ENCODE measurements at places on chromosomes 16 and 17. TPM values are rescaled to one million over a fixed set of nuclear protein-coding genes. Genes with fewer than 3 reads are reported as not detected.

The DHX40 gene
- total RNA-seq = 62.6 TPM

DNA sequence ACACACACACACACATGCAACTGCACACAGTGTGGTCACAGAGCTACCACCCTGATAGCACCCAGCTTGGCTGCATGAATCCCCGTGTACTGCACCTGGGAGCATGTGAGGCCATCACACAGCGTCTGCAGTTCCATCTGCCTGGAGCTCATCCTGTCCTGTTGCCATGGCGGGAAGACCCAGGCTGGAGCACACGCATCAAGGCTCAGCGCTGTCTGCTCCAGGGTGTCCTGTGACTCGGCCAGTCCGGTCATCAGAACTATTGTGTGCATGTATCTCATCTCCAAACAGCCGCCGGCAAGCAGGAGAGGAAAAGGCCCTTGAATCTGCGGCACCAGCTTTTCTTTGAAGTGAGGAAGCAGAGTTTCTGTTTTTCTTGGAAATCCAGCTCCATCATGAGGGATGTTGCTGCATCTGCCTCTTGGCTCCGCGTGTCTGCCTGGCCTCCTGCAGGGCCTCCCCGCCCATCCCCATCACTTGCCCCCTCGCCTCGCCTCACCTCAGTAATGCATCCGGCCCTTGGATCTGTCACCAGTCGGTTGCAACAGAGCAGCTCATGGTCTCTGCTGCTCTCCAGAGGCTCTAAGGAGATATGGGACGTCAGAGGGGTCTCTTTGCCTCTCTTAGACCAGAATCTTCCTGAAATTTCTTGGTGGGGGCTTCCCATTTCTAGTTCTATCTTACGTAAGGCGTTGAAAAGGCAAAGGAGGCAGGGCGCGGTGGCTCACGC is 23.7 kb downstream of the CACNG4 start:
- no peak for DNase-seq

The ZNF276 gene
- total RNA-seq = 137 TPM

The MFAP4 gene
- total RNA-seq = not detected

DNA sequence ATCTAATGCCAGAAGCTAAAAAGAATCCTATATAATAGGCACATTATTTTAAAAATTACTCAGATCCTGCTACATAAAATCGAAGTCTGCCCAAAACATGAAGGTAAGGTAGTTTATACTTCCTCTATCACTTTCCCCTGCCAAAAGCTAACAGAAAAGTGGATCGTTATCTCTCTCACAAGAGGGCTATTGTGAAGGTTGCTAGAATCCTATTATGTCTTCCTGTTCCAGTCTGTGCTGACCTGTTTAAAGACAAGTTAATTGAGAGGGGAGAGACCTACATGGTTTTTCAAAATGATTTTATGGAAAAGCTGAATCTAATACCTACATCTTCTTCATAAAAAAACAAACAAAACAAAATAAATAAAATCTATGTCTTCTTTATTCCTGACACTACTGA is 1410.9 kb upstream of the CDH8 start:
- DNase-seq = no peak

DNA sequence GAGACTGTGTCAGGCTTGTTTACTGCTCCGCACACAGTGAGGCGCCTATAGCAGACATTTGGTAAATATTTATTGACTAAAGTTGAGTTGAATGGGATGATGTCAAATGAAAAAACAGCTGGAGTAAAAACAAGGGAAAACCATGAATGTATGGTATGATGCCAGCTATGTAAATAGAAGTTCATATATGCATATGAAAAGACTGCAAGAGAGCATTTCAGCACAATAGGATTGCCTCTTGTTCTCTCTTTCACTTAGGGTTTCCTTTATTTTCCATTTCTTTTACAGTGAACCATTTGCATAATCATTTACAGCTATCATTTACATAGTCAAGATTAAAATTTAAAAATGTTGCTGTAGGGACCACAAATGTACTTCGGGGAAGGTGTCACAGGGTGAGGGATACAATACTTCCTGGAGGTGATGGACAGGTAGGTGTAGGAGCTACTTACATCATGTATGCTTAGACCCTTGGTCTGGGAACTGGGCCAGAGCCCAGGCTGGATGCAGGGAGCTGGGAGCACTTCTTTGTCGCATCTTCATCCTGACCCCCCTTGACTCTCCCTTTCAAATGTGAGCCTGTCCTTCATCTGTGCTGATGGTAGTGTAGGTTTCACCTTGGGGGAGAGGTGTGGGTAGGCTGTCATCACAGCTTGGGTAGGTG is 113.3 kb downstream of the UTP18 start:
- DNase-seq = no peak

The ZNF174 gene
- 5.7 TPM for total RNA-seq

DNA sequence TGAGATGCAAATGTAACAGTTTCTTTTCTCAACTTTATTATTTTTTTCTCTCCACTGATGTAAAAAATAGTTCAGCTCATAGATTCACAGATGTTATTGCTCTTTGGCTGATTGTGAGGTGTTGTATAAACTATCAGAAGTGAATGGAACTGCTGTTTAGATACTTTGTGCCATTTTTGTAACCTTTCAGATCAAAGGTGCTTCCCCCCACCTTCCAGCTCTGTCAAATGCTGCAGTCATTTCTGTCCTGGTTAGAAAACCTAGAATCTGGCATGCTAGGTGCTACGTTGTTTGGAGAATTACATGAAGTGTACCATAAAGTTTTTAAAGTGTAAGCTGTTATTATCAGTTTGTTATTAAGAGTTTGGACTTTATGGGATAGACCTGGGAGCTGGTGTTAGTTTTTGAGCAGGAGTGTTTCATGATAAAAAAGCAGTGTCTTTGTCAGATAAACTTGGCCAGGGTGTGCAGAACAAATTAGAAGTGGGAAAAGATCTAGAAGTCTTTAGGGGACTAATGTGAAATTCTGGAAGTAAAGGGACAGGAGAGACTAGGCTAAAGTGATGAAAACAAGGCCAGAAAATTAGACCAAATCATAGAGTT is 1.8 kb upstream of the WIPI1 start:
- no peak for DNase-seq

The CTRB1 gene
- not detected for total RNA-seq

DNA sequence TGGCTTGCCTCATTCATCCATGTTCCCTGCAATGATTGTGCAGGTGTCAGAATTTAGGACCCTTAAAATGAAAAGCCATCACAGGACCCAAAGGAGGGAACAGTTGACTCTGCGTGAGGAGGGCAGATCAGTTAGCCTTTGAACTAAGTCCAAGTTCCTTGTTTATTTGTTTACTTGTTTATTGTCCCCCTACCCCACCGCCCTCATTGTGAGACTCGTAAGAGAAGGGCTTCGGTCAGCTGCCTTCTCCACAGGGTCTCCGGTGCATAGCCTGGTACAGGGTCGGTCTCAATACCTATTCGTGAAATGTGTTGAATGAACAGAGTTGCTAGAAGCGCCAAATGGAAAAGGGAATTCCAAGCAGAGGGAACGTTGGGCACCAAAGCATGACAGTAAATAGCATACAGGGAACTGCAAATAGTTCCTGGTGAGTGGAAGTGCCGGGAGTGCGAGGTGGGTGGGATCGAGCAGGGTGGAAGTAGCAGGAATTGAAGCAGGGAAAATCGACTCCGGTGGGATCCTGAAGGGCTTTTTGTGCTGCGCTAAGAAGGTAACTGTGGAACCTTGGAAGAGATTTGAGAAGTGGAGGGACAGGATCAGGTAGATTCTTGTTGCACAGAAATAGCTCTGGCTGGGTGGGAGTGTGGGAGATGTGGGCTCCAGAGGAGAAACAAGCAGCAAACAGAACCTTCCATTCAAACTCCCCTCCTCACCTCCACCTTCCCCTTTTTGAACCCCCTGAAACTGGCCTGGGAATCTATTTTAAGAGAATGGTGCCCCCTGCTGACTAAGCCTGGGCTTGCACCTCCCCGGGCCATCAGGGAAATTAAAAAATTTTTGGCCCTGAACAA is 12.7 kb downstream of the SLC35B1 start:
- peak; percentile 80 for DNase-seq

GRCh38 chr17:33981711-33982601 is 273.1 kb upstream of the CCL2 start:
- DNase-seq = no peak

GRCh38 chr17:19725486-19725885 is 9.1 kb upstream of the SLC47A2 start:
- peak; percentile 35 for DNase-seq

The RNF227 gene
- total RNA-seq = 3.2 TPM

GRCh38 chr17:80804466-80804865 is 187.2 kb upstream of the CHMP6 start:
- DNase-seq = no peak

- peak; percentile 39 for DNase-seq
These were observed 598 bp downstream of the INPP5K start for GRCh38 chr17:1515640-1516387.

DNA sequence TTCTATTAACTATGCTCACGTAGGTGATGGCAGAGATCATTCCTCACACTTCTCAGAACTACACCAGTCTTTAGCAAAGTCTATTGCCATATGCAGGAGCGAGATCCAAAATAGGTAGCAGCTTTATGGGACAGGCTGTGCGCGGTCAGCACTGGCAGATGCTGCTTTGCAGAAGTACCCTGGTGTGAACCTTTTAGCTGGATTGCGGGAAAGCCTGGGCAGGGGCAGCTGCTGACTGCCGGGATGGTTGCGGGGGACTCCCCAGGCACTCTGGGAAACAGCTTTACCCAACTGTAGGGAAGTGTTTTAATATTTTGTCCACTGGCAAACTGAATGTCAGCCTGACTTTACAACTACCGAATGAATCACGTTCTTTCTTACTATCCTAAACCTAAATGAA is 251.3 kb downstream of the HS3ST3A1 start:
- DNase-seq = no peak

The CXCL16 gene
- 25.8 TPM for total RNA-seq

GRCh38 chr16:20849589-20850390 is 43.5 kb downstream of the REXO5 start:
- DNase-seq = peak; percentile 62
